ENCODE measurements at places on chromosomes 3 and 15.

DNA sequence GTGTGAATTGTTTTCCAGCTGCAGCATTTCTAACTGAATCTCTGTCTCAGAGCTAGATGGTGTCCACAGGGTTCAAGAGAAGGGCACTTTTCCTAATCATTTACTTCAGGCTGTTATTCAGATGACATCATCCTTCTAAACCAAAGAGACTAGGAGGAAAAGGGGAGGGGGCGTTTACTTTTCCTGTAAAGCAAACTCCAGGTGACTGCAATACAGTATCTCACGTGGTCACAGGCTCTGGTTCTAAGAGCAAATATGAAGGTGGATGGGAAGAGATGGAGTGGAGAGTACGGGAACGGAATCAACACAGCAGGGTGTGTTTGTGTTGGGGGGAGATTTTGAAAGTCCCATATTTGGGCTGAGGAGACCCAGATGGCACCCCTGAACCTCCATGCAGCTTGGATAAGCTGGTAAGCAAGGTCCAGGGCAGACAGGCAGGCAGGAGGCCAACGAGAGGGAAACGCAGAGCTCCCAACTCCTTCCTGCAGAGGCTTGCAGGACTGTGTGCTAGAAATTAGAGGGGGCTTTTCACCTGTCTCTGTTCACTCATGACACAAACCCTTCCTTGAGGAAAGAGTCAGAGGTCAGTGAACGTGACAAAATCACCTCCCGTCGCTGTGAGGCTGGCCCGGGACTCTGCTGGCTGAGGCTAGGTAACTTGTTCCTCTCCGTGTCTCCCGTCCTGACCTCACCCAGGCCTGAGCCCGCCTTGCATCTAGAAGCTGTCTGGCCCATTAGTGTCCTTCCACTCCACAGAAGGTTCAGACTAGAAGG is 151.2 kb downstream of the OPA1 start:
- DNase-seq = no peak

DNA sequence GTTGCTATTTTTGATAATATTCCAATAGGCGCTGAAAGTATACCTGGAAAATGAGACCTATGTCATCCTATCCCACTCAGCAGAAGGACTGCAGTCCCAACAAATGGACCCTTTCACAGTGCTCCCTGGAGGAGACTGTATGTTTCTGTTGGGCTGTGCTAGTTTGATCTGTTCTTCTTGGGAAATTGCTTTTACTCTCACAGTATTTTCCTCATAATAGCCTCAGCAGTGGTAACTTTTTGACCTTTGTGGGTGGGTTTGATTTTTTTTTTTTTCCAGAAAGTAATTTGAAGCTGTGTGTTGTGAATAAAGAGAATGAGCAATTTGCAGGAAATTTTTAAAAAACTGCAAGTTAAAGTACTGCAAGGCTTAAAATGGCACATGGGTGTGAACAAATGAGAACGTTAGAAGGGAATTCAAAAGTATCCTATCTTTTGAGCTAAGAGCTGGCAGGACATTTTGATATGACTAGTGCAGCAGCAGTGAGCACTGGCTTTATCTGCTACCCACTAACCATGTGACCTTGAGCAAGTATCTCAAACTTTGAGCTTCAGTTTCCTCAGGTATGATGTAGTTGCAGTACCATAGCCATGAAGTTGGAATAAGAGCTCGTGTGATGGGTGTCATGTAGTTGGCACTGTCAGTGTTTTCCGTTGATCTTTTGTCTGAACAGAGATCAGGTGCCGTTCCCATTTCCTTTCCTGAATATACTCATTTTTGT is 118.4 kb downstream of the ATG7 start:
- no peak for DNase-seq

DNA sequence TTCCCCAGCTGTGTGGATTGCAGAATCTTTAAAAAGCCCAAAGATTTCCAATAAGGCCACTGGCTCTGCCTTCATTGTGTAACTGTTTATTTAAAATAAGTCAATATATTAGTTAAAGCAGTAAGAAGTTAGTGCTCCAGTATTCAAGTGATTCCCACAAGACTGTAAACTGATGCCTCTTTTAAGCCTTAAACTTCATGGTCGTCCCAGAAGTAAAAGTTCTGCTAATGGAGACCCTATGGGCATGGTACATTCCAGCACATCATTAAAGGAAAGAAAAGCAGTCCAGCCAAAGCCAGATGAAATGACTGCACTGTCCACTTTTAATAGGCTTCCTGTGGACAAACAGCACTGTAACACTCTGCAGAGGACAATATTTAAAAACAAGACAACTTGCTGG is 512.6 kb downstream of the MECOM start:
- no peak for DNase-seq

GRCh38 chr3:31065765-31066164 is 171.3 kb upstream of the GADL1 start:
- DNase-seq = no peak

- no peak for DNase-seq
Measured at GRCh38 chr15:89179966-89180875, 41.2 kb downstream of the RLBP1 start.

DNA sequence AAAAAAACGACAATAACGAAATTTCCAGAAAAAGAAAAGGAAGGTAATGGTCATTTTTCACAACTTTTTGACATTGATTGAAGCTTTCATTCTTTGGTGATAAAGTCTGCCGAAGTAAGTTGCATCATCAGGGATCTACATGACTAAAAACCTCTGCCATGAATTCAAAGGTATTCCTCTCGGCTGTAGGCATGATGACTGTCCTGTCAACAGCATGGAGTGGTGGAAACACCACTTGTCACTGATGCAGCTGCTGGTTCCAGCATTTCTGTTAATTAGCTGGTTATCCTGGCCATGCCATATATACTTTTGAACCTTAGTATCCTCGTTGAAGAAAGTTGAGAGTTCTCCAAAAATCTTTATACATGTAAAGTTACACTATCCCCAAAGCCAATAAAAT is 859.0 kb upstream of the ARPP21 start:
- no peak for DNase-seq

GRCh38 chr3:129838086-129838485 is 55.4 kb downstream of the TMCC1 start:
- no peak for DNase-seq

DNA sequence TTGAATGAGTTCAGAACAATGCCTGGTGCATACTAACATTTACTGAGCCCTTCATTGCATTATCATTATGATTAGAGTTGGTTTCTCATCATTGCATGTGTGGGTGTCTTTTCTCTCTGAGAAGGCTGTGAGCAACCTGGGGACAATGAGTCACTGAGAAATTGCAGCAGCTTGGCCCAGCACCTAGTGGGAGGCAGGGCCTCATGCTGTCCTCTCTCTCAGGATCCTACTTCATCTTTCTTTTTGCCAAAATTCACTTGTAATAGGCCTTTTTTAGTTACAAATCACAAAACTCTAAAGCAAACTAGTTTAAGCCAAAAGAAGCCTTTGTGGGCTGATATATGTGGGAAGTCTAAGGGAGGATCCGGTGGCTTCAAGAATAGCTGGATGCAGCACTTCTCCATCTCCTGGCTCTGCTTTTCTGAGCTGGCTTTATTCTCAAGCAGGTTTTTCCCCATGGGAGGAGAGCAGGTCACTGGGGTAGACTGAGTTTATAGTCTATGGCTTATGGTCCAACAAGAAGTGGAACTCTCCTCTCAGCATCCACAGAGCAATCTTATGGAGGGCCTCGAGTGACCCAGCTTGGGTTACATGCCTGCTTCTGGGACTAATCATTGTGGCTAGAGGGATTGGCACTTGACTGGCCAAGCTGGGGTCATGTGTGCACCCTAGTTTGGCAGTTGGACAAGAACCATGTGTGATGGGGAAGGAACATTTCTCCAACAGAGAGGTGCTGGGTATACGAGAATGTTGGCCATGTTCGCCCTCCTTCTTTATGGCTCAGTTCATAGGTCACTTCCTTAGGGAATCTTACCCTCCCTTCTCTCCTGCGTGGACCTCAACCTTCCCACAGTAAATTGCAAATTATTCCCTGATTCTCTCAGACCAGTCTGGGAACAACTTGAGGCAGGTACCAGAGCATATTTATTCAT is 8.7 kb upstream of the CAMK1 start:
- no peak for DNase-seq

GRCh38 chr15:76588811-76589747 is 252.5 kb downstream of the ISL2 start:
- no peak for DNase-seq

- no peak for DNase-seq
Measured at GRCh38 chr3:191342006-191342405, 11.7 kb upstream of the UTS2B start.

DNA sequence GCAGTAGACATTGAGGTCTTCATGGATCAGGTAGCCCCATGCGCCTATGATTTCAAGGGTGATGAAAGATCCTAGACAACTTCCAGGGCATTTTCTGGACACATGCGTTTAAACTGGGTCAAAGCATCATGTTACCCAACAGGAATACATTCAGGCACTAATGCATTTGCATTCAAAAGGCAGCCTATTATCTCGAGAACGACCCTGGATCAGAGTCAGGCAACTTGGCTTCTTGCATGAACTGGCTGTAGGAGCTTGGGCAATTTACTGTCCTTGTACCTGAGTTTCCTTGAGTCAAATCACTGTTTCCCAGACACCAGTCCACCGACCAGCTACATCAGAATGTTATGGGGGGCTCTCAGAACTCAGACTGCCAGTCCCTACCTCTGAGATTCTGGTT is 51.5 kb upstream of the CHST2 start:
- DNase-seq = no peak

GRCh38 chr15:77783636-77784035 is 150.9 kb upstream of the LINGO1 start:
- DNase-seq = no peak

DNA sequence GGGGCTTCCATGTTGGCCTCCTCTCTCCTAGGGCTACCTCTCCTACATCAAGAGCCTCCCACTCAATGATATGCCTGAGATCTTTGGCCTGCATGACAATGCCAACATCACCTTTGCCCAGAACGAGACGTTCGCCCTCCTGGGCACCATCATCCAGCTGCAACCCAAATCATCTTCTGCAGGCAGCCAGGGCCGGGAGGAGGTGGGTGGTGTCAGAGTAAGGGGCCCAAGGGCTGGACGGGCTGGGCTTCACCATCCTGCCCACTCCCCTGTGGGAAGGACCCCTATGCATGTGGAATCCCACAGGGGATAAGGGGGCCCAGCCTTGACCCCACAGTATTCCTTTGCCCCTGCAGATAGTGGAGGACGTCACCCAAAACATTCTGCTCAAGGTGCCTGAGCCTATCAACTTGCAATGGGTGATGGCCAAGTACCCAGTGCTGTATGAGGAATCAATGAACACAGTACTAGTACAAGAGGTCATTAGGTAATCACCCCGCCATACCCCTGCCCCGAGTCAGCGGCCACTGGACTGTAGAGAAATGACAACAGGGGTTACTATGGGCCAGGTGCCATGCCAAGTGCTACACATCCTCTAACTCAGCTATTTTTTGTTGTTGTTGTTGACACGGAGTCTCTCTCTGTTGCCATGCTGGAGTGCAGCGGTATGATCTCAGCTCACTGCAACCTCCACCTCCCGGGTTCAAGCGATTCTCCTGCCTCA is 47.1 kb downstream of the SEMA3G start:
- no peak for DNase-seq

GRCh38 chr3:122457706-122458105 is 41.8 kb upstream of the WDR5B start:
- DNase-seq = no peak

DNA sequence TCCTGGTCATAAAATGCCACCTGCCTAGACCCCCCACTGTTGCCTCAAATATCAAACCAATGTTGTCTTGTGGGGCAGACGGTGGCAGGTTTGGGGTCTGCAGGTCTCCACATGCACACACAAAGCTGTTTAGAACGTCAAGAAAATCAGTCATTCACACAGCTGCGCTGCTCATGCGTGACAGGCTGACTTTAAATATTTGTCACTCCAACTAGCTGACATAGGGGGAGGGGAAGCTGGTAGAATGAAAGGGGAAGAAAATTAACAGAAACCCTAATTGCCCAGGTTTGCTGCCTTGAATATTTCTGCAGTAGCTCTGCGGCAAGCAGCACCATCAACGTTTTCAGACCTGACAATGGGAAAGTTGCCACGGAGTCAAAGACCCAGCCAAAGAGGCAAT is 201.8 kb downstream of the ABHD5 start:
- no peak for DNase-seq

- no peak for DNase-seq
Measured at GRCh38 chr3:24123596-24123995, 178.5 kb downstream of the NR1D2 start.

DNA sequence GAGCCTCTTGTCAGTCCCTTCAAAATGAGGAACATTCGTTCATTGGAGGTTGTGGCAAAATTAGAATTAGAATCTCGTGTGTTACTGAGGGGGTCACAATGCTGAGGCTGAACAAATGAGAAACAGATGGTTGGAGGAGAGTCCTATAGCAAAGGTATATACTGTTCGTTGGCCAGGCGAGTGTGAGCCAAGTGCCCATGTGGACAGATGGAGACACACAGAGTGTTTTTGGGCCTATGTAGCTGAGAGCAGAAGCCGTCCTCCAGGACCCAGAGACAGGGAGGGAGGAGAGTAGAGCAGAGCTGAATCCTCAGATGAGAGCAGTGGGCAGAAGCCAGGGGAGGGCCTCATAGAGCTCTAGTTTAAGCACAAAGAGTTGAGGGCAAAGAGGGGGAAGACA is 98.9 kb downstream of the NR1D2 start:
- DNase-seq = no peak

GRCh38 chr3:196321162-196321561 is 3.1 kb upstream of the DYNLT2B start:
- no peak for DNase-seq

GRCh38 chr3:133474817-133475216 is 75.0 kb downstream of the BFSP2 start:
- no peak for DNase-seq

- DNase-seq = no peak
Measured at GRCh38 chr3:113287111-113287802, 75.9 kb downstream of the BOC start.
